ENCODE measurements at places on chromosomes 6 and 20.

DNA sequence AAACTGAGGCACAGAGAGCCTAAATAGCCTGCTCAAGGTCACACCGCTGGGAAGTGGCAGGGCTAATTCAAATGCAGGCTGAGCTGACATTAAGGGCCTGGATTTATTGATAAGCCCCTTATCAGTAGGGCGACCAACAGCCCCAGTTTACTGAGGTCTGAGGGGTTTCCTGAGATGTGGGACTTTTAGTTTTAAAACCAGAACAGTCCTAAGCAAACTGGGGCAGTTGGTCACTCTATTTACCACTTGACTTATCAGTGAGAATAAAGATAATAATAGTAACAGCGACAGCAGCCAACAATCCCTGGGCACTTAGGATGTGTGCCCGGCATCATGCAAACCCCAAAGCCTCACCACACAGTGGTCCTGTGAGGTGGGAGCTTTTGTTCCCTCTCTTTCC lies 27.6 kb downstream of the PREX1 start:
- no peak for DNase-seq

DNA sequence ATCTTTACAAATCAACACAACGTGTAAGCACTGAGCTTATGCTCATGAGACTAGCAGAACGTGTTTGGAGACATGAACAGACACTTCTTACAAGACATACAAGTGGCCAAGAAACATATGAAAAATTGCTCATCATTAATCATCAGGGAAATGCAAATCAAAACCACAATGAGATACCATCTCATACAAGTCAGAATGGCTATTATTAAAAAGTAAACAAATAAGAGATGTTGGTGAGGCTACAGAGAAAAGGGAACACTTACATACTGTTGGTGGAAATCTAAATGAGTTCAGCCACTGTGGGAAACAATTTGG lies 327.9 kb upstream of the SOX4 start:
- no peak for DNase-seq

GRCh38 chr6:31129130-31129529 lies 8.9 kb upstream of the CDSN start:
- no peak for DNase-seq

DNA sequence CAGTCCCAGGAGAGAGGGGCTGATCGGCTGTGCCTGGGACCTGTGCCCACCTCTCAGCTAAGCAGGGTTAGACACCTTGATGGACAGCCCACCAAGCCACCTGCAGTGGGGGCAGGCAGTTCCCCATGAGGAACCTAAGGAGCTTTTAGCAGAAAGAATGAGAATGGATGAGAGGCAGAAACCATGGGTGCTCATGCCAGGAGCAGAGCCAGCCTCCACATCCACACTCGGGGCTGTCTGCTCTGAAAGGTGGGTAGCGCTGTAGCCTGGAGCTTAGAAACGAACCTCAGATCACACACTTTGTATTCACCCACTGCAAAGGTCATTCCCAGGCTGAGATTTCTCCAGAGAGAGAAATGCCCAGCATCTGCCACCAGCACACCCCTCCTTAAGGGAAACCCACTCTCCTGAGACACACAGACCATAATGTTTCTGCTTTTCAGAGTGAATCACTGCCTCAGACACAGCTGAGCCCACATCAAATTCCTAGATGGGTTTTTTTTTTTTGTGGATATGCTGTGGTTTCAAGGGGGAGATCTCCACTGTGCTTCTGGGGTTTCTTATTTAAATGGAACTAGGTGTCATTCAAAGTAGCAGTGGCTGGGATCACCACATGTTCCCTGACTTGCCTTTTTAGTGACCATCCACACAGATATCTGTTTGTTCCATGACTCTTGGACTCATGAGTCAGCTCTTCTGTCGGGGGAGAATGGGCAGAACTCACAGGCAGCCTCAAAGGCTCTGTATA lies 218.9 kb downstream of the EYA2 start:
- DNase-seq = no peak

DNA sequence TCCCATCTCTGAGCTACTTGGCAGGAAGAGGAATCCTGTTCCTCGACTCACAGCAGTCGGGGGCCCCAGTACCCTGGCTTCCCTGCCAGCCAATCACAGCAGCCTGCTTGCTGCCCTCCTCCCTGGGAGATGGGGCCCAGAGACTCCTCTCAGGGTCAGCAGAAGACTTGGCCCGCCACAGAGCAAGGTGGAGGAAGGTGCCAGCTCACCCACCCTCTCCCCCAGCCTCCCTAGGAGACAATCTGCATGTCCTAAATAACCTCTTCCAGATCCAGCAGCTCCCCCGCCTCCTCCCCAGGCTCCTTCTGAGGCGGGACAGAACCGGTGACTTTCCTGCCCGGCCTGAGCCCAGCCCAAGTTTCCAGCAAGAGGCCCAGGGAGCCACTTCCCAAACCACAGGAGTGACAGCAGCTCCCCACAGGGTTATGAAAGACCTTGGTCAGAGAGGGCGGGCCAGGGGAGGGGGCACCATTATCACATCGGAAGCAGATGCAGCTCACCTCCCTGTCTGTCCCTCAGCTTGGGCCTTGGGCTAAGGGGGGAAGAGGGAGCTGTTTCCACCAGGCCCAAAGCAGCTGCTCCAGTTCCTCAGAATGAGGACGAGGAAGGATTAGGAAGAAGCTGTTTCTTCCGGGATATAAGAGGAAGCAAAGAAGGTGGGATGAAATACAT lies 2.3 kb downstream of the CCND3 start:
- no peak for DNase-seq

DNA sequence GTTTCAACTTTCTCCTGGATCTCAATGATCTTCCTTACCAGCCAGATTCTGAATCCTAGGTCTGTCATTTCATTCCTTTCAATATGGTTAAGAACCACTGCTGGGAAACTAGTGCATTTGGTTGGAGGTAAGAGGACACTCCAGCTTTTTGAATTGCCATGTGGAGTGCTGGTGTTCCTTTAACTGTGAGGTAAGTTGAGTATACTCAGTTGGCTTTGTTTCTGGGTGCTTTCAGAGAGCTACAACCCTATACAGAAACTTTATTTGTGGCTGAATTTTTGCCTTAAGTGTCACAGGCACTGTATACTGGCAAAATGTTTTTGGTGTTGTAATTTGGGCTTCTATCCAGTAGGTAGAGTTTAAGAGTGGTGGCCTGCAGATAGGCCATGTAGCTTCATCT lies 175.8 kb downstream of the TBC1D32 start:
- no peak for DNase-seq

DNA sequence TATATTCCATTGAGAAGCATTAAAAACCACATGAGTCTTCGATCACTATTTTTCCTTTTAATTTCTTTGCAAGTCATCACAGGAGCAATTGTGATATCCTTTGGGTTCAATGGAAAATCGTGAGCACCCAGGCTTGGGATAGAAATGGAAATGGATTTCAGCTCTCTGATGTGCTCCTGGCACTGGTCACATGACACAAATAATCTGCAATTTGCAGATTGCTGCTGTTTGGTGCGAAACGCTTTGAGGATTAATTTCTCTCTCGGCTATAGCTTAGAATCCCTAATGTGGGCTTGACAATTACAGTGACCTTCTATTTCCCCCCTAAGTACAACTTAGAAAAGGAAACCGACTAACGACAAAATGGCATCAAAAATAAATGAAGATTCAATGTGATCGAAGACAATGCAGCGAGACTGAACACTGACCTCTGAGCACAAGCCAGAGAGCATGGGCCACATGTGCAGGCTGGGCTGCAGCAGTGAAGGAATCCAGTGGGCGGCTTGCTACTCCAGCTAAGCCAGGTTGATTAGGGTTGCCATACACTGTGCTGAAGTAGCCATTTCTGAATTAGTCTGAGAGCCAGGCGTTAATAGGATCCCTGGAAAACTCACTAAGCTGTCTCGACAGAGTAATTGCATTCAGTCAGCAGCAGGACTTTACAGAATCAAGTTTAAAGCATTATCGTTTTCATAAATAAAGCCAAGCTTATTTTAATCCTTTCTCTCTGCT lies 301.8 kb upstream of the AGPAT4 start:
- no peak for DNase-seq

DNA sequence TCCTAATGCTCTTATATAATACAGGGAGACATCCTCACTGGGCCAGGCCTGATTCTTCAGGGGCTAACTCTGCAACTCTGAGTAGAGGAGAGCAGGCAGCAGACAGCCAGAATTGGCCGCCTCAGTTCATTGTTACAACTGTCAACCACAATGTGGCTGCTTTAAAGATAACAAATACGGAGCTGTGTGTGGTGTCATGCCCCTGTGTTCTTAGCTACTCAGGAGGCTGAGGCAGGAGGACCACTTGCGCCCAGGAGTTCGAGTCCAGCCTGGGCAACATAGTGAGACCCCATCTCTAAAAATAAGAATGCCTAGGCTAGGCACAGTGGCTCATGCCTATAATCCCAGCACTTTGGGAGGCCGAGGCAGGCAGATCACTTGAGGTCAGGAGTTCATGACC lies 34.3 kb downstream of the CEP250 start:
- no peak for DNase-seq

GRCh38 chr6:147203311-147204059 lies 732 bp upstream of the STXBP5 start:
- DNase-seq = no peak

GRCh38 chr6:104633125-104633524 lies 226.6 kb downstream of the HACE1 start:
- no peak for DNase-seq

DNA sequence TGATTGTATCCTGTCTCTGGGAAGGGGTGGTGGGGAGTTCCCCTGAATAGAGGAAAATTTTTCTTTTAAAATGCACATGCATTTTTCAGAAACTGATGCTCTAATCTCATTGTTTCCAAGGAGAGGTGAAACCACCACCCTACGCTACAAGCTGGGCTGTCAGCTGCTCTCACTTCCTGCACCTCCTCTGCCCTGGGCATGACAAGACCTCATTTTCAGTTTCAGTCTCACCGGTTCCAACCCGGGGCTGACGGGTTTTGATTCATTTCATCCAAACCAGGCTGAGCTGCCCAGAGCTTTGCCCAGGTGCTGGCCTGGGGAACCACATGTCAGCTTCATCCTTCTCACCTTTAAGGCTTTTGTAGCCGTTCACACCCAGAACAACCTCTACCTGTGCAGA lies 99.7 kb downstream of the EYA2 start:
- no peak for DNase-seq

DNA sequence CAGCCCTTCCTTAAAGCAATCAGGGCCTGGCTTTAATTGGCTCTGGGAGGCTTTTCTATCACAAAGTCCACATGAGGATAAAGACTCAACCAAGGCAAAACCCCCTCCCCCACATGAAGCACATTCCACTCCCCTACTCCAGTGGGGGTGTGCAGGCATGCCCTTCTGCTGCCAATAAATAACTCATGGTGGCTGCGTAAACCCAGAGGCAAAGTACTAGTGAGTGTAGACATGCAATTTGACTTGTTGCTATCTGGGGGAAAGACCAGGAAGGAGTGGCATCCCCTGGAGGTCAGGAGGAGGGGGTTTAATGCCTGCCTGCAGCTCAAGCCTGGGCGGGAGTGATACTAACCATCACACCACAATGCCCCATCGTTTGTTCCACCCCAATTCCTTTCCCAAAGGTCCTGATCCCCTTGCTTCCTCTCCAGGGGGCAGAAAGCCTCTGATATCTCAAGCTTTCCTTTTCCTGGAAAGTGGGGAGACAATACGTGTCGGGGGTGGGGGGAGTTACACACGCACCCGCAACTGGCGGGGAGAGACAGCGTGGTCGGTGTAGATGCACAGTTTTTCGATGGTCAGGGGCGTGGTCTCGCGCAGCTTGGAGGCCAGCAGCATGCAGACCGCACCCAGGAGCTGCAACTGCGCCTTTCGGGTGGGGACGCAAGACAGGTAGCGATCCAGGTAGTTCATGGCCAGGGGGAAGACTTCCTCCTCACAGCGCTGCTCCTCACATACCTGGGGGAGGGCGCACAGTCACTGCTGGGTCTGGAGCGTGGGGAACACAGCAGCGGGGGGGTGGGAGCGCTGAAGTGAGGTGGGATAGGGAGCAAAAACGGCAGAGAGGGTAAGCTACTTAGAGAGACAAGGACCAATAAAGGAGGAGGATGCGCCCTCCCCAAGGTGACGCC lies 1.5 kb downstream of the CCND3 start:
- no peak for DNase-seq

DNA sequence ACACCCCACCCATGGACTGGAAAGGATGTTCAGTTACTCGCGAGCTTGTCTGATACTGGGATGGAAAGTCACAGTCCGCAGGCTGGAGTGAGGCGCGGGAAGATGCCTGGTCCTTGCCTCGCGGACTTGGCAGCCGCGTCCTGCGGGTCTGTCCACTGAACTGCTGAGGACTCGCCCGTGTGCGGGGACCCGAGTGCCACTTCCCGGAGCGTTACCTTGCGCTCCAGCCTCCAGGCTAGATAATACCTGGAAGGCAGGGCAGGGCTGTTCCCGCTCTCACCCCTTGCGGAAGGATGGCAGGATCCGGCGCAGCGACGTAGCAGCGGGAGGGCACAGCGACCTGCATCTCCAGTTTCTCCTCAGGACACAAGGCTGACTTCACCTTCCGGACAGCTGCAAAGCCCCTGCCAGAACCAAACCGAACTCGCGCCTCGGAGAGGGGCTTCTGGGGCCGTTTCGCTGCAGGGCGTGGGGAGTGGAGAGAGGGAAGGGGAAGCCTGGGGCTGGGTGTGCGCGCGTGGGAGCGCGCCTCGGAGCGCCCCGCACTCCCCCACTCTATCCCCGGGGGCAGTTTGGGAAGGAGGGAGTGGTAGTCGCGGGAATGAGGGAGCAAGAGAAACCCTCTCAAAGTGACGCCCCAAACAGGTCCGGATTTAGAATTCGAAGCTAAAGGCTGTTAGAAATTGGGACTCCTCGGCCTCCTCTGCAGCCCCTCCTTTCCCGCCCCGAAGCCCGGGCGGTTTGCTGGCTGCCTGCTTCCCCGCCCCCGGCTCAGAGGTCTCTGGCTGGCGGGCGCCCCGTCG lies at the start of gene KCNQ5:
KCNQ5 (plus strand) TSS at position 774 of the 803 bp plus-strand sequence.
- DNase-seq = no peak

DNA sequence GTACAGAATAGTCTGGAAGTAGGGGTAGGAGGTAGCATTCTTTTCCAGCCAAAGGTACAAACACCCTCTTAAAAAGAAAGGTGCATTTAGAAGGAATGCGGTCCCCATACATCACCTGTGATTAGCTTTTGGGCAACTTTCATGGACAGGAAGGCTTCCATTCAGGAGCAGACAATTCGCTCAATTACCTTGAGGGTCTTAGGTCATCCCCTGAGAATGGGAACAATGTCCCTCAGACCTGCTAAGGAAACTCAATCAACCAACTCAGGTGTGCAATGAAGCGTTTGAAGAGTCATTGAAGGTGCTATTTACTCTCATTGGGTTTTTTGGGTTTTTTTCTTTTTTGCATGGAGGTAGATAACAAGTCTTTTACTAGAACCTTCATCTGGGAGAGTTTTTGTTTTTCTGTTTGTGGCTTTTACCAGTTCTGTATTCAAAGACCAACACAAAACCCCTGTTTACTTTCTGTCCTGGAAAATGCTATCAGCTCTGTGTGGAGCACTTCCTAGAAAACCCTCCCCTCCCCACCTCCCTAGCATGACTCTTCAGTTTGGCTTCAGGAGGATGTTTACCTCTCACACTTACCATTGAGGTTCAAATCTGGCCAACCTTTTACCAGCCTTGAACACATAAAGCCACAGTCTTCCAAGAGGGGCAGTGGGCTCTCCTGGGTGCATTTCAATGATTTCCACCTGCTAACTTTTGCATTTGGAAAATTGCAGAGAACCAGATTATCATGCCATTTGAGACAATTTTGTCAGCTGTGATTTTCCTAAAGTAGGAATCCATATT lies 271.2 kb upstream of the PRDM1 start:
- DNase-seq = no peak

All from AG04450 (cell line).